ENCODE measurements at places on chromosomes 13 and 19.

- DNase-seq: no peak
These were observed 211.7 kb upstream of the STARD13 start for GRCh38 chr13:33497146-33497845.

DNA sequence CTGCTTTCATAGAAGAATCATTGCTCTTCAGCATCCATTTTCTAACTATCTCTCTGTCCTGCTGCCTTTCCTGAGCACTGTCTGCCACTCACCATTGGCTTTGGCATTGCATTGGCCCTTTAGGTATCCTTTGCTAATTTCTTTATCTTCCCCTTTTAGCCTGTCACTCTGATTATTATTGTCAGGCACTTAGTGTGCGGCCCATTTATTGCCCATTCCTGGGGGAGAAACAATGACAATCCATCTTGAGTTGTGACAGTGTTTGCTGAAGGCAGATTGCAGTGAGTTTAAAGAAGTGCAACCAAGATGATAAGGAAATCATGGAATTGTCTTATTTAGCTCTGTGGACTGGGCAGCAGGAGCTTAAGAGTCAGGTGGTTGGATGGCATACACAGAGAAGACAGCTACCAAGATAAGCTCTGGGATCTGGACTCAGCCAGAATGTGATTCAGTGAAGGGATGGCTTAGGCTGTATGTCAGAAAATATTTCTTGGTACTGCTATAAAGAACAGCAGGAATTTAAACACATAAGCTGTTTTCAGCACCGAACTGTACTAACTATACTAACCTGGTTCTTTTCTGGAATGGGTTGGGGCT lies 25.3 kb downstream of the B3GLCT start:
- DNase-seq: no peak

DNA sequence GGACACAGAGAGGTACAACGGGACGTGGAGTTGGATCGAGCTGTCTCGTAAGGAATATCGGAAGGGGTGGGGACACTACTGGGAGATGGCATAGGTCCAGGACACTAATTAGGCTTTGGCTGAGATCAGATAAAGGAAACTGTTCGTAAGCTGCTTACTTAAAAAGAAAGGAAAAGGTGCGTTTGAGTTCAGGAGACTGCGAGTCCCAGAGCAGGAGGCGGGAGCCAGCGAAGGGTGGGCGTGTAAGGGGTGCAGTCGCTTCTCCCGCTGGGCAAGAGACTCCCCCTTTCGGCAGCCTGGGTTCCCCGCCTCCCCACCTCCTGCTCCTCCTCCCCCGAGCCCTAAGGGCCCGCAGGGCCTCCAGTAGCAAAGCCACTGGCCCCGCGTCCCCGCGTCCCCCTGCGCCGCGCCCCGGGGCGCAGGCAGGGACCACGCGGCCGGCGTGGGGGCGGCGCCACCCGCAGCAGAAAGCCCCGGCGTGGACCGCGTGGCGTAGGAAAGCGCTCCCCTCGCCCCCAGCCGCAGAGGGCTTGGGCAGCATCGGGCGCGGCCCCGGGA lies 547 bp downstream of the ABCC4 start:
- DNase-seq: peak; percentile 11

DNA sequence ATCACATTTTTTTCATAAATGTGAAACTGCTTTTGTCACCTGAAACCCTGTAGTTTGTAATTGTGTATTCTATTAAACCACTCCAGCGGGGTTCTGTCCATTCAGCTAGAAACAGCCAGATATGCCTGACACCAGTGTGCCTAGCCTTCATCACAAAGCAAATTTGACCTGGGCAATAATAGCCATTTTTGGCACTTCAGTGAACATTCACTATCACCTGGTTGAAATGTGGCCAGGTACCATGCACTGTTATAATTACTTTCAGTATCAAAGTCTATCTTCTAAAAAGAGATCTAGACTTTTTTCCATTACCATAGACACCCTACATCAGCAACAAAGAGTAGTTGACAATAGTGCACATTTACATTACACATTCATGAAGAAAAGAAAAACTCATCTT lies 64.5 kb downstream of the ZNF257 start:
- no peak for DNase-seq

DNA sequence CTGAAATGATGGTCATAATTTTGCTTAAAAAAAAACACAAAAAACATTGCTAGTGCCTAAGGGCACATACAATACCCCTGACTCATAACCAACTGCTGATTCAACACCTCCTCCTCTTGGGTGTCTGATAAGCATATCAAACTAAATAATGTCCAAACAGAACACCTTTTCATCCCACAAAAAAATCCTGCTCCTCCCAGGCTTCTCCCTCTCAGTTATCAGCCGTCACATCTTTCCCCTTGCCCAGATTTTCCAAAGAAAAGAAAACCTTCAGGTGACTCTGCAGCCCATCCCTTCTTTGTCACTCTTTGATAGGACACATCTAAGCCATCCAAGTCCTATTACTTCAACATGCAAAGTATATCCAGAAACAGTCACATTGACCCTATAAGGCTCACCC lies 46.9 kb downstream of the ABCC4 start:
- DNase-seq: no peak

- DNase-seq: no peak
These were observed 278.3 kb downstream of the UQCRFS1 start for GRCh38 chr19:28934631-28935030.

GRCh38 chr19:38263689-38264485 lies 486 bp upstream of the SPINT2 start:
- peak; percentile 88 for DNase-seq

- DNase-seq: no peak
These were observed 235.9 kb downstream of the DCT start for GRCh38 chr13:94243551-94243950.

DNA sequence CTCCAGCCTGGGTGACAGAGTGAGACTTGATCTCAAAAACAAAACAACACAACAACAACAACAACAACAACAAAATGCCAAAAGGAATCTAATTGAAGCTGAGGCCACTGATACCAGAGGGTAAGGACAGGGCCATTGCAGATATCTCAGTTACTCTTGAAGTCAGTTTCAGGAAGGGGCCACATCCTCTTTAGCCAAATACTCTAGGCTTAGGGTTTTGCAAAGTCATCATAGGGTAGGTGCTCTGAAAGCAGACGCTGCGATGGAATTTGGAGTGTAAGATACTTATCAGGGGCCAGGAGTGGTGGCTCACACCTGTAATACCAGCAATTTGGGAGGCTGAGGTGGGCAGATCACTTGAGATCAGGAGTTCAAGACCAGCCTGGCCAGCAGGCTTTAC lies 46.6 kb upstream of the UBAC2 start:
- DNase-seq: no peak

DNA sequence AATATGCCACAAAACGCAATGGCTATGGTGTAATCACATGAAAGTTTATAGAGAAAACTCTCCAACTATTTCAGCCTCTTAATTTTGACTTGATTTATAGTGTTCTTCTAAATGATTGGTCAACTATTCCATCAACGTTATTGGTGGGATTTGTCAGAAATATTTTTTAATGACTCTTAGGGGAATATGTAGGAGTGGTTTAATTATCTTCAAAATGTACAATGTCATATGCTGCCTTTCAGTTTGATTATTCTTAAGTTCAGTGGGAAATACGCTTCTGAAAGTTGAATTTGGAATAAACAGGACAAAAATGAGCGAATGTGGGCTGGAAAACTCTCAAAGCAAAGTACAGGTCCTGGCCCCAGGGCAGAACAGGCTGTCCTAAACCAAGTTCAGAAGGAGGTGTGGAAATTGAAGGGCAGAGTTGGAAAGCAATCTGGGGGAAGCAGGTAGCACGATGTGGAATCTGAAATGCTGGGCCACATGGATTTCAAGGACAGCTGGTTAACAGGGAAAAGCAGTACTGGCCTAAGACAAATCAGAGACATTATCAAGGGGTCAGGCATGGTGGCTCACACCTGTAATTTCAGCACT lies 60.8 kb upstream of the MYCBP2 start:
- DNase-seq: no peak

DNA sequence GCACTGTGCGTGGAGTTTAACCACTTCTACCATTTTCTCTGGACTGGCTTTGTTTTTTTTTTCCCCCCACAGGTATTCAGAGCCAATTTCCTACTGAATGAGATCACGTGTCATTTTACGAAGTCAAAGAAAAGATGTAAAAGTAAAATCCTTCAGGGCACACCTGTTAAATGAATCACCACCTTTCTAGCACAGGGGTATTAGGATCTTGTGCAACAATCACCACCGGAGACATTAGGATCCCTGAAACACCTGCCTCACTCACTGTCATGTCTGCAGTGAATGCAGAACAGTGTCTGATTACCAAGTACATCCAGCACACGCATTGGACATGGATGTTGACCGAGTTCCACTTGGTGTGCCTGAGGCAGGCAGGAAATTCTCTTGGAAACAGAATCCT lies 17.2 kb downstream of the BRD4 start:
- DNase-seq: no peak

DNA sequence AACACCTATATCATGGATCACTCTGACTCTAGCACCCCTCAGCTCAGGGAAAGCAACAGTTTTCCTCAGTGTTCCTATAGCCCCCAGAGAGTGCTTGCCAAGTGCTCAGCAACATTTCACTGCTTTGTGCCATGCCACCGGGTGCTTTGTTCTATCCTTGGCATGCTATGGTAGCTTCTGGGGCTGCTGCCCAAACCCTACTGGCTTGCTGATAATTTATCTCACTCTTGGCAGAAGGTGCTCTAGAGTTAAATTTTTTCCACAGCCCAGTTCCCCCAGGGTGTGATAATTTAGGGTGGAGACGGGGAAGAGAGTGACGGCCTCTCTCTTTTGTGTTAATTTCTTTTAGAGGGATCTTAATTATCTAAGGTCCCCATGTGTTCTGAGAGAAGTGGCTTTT lies 12.6 kb upstream of the CSNK1A1L start:
- DNase-seq: no peak

DNA sequence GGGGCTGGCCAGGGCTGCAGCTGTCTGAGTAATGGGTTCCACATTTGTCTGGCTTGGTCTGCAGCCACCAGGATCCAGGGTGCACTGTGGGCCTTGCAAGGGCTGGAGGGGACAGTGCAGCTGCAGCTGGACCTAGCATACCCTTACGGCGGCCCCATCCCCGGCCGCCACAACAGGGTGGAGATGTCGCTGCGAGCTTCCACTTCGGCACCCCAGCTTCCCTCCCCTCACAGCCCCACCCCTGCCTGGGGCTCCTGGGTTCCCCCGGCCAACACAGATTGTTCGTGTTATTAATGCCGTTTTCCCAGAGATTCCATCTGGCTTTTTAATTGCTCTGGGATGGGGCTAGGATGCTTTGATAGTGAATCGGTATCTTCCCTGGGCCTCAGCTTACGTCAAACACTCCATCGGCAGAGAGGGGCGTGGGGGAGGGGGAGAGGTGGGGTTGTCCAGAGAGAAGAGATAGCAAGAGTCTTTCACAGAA lies 5.8 kb downstream of the CEBPA start:
- DNase-seq: no peak

GRCh38 chr13:58729361-58729760 lies 1097.8 kb downstream of the PCDH17 start:
- DNase-seq: no peak

DNA sequence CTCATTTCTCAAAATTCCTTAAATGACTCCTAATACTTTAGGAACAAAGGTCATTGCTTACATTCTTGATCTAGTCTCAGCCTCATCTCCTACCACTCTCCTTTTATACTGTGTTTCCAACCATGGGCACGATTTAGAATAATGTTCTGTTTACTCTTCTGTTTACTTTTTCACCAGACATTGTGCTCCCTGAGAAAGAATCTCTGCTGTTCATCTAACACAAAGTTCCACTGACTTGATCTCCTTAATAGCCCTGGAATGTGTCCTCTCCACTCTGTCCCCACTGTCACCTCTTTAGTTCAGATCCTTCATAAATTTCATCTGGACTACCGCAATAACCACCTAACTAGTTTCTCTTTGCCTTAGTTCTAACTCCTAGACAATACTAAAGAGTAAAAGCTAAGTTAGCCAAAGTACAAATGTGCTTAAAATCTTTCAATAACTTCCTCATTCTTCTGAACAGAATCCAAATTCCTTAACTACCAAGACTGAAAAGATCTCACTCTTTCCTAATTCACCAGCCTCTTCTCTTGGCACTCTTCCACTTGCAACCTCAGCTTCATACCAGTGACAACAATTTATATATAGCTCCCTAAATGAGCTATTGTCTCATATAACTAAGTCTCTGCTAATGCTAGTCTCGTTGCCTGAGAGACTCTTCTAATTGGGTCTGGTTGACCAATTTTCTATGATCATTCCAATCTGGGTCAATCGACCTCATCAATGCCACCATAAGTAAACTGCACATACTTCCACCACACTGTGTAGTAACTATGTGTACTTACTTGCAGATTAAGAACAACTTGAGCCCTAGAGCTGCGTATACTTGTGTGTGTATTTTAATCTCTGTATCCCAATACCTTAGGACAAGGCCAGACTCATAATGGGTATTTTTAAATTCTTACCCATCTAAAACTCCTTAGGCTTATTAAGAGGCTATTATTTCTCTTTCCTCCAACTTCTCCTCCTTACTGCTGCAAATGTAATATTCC lies 179.9 kb downstream of the VWA8 start:
- no peak for DNase-seq

- DNase-seq: no peak
These were observed 32.7 kb downstream of the NALCN start for GRCh38 chr13:101383595-101383994.

DNA sequence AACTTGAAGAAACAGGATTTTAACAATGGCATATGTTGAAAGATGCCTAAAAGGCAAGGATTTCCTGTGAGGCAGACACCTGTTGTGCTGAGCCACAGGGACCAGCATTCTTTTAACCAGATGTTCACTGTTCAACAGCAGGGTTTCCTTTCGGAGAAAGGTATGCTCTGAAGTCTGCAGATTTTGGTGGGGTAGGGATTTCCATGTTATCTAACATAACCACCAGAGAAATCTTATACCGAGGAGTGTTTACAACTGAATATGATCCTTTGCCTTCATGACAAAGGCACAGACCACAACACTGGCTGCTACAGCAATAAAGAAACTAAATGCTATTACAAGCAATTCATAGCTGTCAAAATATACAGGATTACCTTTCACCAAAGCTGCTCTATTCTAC lies 48.1 kb downstream of the MPHOSPH8 start:
- DNase-seq: no peak

DNA sequence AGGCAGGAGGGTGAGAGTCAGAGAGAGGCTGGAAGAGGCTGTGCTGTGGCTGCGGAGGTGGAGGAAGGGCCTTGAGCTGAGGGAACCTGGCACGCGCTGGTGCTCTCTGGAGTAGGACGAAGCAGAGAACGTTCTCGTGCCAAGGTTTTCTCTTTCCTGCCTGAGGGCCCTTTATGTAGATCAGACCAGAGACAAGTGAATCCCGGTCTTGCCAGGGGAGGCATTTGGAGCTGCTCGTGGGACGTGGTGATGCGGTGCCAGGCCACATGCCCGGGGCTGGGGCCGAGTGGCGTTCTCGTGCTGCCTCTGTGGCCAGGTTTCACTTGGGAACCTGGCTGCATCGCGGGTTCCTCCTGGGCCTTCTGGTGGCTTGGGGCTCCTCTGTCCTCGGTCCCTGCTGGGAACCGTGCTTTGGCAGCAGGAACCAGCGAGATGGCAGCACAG lies 54.2 kb downstream of the KDM4B start:
- no peak for DNase-seq

DNA sequence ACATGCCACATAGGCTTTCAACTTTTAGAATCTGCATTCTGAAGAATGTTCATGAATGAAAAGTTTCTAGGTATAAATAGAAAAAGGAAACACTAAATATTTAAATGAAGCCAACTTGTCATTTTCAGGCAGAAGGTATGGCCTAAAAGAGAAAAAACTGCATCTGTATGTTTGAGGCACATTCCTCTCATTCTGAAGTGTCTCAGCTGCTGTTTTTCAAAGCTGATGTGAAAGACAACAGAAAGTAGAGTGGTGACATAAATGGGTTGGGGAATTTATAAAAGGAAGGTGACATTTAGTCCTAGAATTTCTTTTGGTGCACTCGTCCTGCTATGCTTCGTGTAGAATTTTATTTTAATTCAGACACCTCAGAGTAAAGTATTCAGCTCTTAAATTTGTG lies 539.6 kb upstream of the SLITRK5 start:
- DNase-seq: no peak
